ENCODE measurements at places on chromosomes 6 and 20.

GRCh38 chr6:11083491-11083890, 10.1 kb upstream of the SMIM13 start:
- DNase-seq, result no peak

- DNase-seq, result no peak
Observed at GRCh38 chr6:7290079-7290478, 22.9 kb downstream of the SSR1 start.

- DNase-seq, result no peak
Observed at GRCh38 chr6:160248538-160248937, 10.1 kb downstream of the SLC22A2 start.

GRCh38 chr6:134010974-134011373, 41.5 kb downstream of the SLC2A12 start:
- DNase-seq, result no peak

- DNase-seq, result no peak
Observed at GRCh38 chr6:166616261-166617238, 10.5 kb downstream of the RPS6KA2 start.

- DNase-seq, result no peak
Observed at GRCh38 chr20:13202565-13202964, 18.5 kb upstream of the ISM1 start.

DNA sequence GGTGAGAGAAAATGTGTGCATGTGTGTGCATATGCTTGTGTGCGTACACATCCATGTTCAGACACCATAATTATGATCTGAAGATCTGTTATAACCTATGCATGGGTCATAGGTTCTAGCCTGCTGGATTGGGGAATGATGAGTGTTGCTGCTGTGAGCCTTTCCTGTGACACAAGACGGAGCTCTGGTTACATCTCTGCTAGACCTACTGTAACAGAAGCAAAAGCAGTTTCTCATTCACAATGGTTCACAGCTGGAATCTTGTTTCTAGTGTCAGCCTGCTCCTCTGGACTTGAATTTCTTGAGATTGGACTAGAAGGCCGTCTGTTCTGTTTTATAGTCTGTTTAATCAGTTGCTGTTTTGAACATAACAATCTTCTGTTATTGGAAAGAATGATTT, 40.1 kb downstream of the DEFB114 start:
- DNase-seq, result no peak

GRCh38 chr6:80638213-80639055, 532.0 kb downstream of the BCKDHB start:
- DNase-seq, result no peak

GRCh38 chr20:37314099-37314498, 24.6 kb downstream of the MANBAL start:
- DNase-seq, result no peak

GRCh38 chr6:162615016-162615705, 112.4 kb downstream of the PRKN start:
- DNase-seq, result no peak

- no peak for DNase-seq
Observed at GRCh38 chr20:57902473-57902872, 192.7 kb upstream of the PMEPA1 start.

GRCh38 chr6:39130691-39131090, 15.7 kb upstream of the SAYSD1 start:
- DNase-seq, result no peak

DNA sequence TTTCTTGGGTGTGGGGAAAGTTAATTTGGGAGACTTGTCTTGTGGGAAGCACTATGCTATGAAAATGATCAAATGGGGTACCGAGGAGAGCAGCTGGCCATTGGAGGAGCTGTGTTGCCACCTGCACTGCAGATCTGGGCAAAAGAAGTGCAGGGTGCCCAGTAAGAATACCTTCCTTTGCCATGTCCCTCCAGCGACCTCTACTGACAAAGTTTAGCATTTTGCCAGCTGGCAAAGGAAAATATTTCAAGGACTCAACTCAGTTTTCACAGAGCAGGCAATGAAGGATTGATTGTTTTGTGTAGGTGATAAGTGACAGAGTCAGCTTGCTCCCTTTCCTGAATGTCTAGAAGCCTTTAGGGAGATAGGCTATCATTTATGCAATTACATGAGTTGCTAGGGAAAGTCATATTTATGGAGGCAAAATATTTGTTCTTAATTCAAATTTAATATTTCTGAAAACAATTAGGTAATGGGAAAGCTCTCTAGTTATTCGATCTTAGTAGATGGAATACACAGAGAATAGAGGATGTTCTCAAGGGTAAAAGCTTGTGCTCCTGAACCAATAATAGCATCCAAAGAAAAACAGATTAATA, 118.4 kb downstream of the FARS2 start:
- DNase-seq, result peak; percentile 15

- DNase-seq, result no peak
Observed at GRCh38 chr6:111802015-111802414, 71.2 kb downstream of the FYN start.

DNA sequence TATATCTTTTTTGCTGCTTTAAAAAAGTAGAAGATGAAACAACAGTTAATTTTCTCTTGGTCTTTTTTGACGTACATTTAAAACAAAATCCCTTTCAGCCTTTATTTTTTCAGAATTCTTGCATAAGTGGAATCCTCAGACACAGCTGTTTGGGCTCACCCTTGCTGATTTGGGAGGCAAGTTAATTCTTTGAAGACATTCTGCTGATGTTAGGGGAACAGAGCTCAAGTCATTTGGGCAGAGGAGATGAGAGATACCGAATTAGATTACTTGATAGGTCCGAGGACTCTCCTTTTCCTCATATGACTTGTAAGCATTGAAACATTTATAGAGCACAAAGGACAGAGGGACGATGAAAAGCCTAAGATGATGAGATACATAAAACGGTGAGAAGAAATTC, 567.9 kb upstream of the CITED2 start:
- DNase-seq, result no peak

- no peak for DNase-seq
Observed at GRCh38 chr6:133991096-133991593, 38.1 kb downstream of the TBPL1 start.

GRCh38 chr20:60228255-60228654, 270.0 kb downstream of the CDH26 start:
- DNase-seq, result no peak

GRCh38 chr20:62929051-62929538, 2.8 kb upstream of the DIDO1 start:
- DNase-seq, result peak; percentile 61

DNA sequence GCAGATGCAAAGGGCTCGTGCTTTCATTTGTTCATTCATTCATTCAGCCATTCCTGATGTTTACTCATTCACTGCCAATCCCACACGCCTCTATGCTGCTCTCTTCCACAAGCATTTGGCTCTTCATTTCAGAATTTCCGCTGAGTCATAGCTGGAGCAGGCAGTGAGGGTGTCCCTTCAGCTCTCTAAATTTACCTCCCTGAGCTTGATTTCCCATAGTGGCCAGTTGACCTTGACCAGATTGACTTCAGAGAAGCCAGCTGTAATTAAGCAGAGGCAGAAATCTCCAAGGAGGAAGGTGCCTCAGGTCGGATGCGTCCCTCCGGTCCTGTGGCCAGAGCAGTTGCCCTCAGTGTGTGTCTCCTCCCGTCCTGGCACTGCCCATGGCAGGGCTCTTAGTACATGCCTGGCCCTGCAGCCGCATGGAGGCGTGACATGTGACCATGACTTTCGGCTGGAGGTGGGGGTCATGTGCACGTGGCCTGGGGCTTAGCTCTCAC, 267.2 kb upstream of the ECI2 start:
- no peak for DNase-seq

- no peak for DNase-seq
Observed at GRCh38 chr6:35024551-35025054, 116.5 kb downstream of the TCP11 start.

DNA sequence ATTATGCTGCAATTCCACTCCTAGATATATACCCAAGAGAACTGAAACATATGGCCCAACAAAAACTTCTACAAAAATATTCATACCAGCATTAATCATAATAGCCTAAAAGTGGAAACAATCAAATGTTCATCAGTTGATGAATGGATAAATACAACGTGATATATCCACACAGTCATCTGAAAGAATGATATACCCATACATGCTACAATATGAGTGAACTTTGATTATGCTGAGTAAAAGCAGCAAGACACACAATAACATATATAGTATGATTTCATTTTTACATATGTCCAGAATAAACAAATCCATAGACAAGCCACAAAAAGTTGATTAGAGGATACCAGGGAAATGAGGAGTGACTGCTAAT, 30.7 kb downstream of the CDK19 start:
- no peak for DNase-seq

- DNase-seq, result no peak
Observed at GRCh38 chr6:41783106-41783780, 2.7 kb downstream of the PRICKLE4 start.

GRCh38 chr6:90860822-90861601, 274.1 kb upstream of the MAP3K7 start:
- DNase-seq, result no peak

- DNase-seq, result no peak
Observed at GRCh38 chr6:10759884-10760329, 12.3 kb downstream of the TMEM14B start.

DNA sequence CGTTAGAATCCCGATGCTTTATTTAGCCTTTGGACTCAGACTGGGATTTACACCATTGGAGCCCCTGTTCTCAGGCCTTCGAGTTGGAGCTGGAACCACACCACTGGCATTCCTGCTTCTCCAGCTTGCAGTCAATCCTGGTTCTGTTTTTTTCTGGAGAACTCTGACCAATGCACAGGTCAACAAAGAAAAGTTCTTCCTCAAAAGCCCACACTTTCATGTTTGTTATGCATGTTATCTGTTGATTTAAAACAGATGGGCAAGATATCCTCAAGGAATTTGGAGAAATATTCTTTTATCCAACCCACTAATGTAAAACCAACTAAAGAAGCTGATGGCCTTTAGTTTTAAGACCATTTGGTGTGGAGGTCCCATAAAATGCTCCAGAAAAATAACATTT, 205.7 kb downstream of the ANKRD60 start:
- no peak for DNase-seq

All from B cell (primary cell).